ENCODE measurements at places on chromosomes 6 and 20.

- DNase-seq, result no peak
Measured at GRCh38 chr6:25410102-25410501, 130.9 kb downstream of the CARMIL1 start.

- no peak for DNase-seq
Measured at GRCh38 chr20:7596541-7596940, 343.7 kb downstream of the HAO1 start.

DNA sequence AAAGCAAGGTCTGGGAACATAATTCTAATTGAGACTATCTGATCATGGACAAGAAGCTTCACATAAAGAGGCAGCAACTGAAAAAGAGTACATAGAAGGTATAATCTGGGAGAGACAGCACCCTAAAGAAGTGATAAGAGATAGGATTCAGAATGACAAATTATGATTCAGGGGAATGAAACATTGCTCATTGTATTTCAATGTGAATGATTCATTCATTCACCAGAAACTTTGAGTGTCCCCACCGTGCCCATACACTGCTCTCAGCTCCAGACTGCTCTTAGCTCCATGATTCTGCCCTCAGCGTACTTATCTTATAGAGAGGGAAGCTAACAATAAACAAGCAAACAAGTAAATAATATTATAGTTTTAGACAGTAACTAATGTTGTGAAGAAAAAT lies 329.3 kb upstream of the IRAK1BP1 start:
- DNase-seq, result no peak

GRCh38 chr20:51542571-51543421 lies at the start of gene NFATC2:
TSS of gene NFATC2 (minus strand) at chr20:51542719. CDS start at chr20:51542499, 220 bp downstream.
- DNase-seq, result no peak

GRCh38 chr20:24148372-24148771 lies 159.8 kb upstream of the GGTLC1 start:
- no peak for DNase-seq

DNA sequence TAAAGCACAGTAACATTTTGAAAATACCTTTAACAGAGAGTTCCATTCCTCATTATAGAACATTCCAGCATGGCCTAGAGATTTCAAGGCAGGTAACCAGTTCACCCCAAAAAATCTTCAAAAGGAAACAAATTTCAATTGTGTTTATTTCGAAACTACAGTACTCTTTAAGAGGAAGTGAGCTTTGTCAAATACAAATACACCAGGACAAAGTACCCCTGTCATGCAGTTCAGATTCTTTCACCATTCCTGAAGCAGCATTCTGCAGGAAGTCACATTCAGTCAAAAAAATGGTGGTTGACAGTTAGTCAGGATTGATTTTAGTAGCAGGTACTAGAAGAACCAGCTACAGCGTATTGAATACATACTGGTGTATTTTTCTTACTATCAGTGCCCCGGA lies 89.6 kb upstream of the RIN2 start:
- no peak for DNase-seq

GRCh38 chr6:158561938-158562337 lies 2.0 kb downstream of the TMEM181 start:
- no peak for DNase-seq

- DNase-seq, result no peak
Measured at GRCh38 chr6:109002051-109002697, 92.5 kb downstream of the SESN1 start.

DNA sequence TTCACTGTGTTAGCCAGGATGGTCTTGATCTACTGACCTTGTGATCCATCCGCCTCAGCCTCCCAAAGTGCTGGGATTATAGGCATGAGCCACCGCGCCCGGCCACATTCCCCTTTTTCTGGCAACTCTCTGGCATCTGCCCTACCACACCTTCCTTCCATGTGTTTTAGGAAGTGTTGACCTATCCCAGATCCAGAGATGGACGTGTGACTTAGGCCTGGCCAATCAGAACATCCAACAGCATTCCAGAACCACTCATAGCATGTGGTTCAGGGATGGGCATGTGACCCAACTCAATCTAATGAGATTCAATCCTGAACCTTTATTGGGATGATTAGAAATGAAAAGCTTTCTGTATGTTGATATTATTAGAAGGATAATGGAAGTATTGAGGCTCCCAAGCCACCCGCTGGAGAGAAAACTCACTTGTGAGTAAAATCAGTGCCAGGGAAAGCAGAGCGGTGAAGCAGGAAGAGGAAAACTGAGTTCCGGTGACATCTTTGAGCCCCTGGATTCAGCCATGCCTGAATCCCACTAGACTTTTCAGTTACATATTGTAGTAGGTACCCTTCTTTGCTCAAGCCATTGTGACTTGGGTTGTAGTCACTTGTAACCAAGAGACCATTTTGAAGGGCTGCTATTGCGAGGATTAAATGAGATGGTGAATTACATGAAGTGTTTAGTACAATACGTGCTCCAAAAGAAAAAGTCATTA lies 42.8 kb upstream of the ARFGEF2 start:
- DNase-seq, result no peak

DNA sequence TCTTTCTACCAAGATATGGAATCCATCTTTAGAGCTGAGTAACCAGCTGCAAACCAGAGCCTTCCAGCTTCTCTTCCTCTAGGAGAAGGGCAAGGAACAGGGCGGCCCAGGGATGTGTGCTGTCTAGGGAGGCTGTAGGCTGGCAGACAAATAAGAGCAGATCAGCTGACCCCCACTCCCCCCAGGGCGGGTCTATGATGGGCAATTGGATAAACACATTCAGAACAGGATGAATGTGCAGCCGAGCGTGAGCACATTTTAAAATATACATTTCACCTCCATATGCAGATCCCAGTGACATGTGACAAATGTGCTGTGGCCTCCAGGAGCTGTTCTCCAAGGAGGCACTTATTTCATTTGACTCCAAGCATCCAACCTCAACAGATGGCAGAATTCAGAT lies 580.1 kb downstream of the PTPRT start:
- no peak for DNase-seq

DNA sequence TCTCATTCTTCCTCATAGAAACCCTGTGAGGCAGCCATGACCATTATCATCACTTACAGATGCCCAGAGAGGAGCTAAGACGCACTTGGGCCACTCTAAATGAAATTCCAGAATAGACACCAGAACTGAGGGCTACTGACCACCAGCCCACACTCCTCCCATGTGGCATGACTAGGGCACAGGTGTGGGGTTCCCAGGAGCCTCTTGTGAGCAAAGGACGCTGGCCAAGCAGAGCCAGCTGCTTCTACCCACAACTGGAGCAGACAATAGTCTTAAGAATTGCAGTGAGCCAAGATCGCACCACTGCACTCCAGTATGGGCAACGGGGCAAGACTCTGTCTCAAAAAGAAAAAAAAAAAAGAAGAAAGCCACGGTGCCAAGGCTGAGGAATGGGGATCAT lies 10.0 kb downstream of the AHCY start:
- DNase-seq, result no peak

DNA sequence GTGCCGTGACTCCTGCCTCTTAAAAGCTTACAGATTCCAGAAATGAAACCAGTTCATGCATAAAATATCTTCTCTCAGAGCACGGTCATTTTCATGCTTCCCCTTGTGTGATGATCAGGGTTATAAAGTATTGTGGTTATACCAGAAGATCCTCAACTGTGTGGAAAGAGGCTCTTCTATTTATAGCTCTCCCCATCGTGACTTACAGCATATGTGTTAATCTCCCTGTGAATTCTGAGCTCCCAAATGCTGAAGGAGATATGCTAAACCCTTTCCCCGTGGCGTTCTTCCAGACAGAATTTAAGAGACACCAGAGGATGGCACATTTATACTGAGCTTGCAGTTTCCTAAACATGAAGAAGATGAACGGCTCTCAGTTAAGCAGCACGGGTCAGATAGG lies 158.8 kb downstream of the CDH26 start:
- DNase-seq, result no peak

GRCh38 chr6:27668442-27669294 lies 195.8 kb upstream of the ZNF184 start:
- DNase-seq, result no peak

DNA sequence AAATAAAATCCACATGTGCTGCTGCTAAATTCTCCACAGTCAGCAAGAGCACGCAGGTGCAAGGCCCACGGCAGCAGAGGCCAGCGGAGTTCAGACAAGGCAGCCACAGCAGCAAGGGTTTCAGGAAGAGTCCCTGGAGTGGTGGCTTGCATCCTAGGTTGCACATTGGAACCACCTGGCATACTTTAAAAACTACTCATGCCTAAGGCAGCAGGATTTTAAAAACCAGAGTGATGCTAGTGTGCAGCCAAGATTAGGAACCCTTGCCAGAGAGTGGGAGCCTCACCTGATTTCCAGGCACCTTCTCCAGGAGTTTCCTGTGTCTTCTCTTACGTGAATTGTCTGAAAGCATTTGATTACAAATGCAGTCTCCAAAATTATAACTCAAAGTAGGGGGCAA lies 104.0 kb upstream of the GPR6 start:
- DNase-seq, result no peak

- DNase-seq, result no peak
Measured at GRCh38 chr6:135128268-135128914, 52.7 kb upstream of the MYB start.

DNA sequence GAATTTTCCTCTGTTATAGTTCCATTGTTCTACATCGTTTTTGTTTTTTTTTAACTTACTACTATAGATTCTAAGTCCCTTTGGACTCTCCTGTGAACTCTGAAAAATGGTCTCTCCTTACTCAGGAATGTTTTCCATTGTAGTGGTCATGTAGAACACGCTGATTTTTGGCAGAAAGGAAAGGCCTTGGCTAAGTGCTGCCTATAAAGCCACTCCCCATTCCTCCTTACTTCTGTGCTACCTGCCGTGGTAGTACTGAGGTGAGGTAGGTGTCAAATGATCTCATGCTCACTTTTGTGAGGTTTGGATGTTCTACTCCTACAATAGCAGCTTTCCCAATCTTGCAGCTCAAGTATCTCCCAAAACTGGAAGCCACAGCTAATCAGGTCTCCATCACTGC lies 270.7 kb downstream of the SLC35F1 start:
- DNase-seq, result no peak

GRCh38 chr6:26159357-26160273 lies 72.4 kb downstream of the HFE start:
- DNase-seq, result no peak

DNA sequence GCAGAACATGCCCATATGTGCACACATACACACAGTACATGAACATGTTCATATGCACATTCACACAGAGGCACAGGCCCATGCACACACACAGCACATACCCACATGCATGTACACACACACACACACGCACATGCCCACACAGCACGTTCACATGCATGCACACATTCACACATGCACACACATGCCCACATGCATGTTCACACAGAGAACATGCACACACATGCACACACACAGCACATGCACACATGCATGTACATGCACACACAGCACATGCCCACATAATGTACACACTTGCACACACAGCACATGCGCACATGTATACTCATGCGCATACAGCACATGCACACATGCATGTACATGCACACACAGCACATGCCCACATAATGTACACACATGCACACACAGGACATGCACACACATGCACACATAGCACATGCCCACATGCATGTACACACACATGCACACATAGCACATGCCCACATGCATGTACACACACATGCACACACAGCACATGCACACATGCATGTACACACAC lies 25.9 kb downstream of the RNASET2 start:
- DNase-seq, result no peak

DNA sequence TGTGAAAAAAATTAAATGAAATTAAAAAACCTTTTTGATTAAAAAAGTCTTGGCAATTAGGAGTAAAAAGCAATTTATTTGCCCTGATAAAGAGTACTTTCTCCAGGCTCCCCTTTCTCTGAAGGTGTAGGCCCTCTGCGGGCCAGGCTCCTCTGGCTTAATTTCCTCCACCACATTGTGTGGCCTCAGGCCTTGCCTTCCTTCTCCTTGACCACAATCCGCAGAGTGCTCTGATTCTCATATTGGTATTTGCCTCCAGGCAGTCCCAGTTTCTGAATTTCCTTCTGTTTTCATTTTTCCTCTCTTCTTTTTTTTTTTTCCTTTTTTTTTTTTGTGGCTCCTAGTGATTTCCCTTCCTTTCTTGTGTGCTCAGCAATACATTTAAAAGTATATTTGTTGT lies 96.4 kb downstream of the AIG1 start:
- no peak for DNase-seq

DNA sequence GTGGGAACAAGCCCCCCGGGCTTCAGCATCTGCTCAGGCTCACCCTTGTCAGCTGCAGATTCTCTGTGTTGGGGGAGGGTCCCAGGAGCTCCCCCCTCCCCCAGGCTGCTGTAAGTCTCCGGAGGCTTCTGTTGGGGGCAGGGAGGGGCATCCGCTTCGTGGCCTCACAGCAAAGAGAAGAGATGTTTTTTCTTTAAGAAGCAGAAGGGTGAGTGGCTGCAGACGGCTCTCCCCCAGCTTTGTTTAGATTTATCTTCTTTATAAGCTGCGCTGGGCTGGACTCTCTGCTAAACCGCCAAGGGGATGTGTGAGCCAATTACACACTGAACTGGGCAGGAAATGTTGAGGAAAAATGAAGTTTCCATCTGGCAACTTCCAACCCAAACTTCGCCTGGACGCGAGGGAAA lies 48.7 kb upstream of the GATA5 start:
- no peak for DNase-seq

- DNase-seq, result no peak
Measured at GRCh38 chr20:23456873-23457272, 4.2 kb upstream of the CST11 start.

GRCh38 chr6:36814249-36814648 lies 25.0 kb downstream of the CPNE5 start:
- no peak for DNase-seq

GRCh38 chr20:32450484-32451061 lies 92.4 kb downstream of the ASXL1 start:
- DNase-seq, result no peak

DNA sequence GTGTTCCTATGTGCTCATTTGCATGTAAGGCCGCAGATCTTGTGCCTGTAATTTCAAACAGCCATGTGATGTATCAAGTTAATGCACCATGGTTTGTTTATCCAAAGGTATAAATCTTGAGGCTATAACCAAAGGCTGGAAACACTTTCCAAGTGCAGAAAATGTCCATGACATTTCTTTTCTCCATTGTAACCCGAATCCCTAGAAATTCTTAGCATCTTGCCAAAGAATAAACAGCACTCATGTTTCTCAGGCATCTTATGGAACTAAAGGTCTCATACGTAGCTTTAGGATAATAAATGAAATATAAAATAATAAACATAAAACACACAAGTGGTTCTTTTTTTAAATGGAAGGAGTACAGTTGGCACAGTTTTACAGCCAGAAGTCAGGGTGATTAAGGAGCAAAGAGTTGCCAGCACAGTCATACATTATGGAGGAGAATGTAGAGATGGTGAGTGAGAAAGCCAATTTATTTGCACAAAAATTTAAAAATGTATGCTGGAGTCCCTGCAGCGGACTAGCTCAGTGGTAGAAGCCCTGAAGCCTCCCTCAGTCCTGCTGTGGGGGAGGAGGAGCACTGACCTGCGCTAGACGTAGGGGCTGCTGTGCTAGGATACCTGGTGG lies 18.0 kb downstream of the CDH26 start:
- DNase-seq, result no peak

- no peak for DNase-seq
Measured at GRCh38 chr20:24488064-24488799, 18.8 kb downstream of the SYNDIG1 start.
